ENCODE measurements at places on chromosomes 1 and 21.

DNA sequence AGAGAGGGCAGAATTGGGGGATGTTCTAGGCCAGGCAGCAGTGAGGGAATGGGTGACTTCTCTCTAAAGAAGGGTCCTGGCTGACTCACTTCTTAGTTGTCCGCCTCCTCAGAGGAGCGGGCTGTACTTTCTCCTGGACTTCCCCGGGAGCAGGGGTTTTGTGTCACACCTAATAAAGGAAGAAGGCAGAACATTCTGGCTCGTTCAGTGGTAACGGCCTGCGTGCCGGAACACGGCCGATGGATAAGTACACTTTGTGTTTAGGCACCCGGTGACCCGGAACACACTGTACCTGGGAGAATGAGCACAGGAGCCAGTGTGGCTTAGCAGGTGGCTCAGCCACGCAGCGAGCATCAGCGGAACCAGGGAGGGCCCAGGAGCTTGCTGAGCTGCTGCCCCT, 84.7 kb downstream of the FBXO2 start:
- no peak for DNase-seq

GRCh38 chr1:217919683-217920388, 288.7 kb downstream of the SPATA17 start:
- DNase-seq: no peak

- no peak for DNase-seq
Observed at GRCh38 chr1:227450489-227450888, 112.9 kb upstream of the ZNF678 start.

DNA sequence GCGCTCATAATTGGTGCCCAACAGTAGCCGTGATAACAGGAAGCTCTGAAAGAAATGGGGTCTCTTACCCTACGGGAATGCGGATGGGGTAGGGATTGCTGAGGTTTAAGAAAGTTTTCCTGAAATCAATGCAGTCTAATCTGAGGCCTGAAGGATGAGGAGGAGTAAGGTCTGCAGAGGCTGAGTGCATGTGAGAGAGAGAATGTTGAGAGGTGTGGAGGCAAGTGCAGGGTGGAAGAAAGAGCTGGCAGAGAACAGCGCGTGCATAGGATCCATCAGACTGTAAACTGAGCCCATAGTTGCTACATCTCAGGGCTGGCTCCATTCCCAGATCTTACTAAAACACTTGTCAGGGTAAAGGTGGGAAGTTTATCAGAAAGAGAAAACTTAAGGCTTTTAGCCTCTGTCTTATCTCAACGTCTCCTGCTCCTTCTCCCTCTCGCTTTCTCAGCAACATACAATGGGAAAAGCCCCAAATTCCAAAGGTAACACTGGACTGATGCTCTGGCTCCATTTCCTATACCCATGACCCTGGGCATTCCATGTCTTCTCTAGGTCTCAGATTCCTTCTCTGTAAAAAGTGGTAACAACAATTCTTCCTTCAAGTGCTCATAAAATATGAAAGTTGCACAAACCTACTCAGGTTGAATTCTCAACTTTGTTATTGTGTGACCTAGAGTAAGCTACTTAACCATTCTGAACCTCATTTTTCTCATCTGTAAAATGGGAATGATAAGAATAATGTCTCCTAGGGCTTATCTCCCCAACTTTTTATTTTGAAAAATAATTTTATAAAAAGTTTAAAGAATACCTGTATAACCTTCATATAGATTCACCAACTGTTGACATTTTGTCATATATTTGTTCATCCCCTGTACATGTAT, 75.2 kb downstream of the SH3GLB1 start:
- no peak for DNase-seq

- peak; percentile 89 for DNase-seq
Observed at GRCh38 chr1:246699095-246699735, 25.0 kb upstream of the SCCPDH start.

DNA sequence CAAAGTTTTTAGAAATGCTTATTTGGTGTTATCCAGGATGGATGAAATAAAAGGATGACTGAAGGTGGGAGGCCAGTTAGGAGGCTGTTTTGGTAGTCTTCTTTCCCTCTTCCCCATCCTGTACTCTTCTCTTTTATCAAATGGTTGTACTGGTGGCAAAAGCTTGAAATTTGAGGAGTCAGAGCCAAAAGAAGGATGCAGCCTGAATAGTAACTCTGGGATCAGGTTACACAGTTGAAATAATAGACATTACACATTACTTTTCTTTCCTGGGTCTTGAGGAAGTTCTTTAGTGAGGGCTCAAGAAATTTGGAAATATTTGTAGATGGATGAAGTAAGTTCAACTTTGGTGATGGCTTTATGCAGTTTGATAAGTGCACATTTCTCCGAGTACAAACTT, 108.6 kb downstream of the GPR52 start:
- DNase-seq: no peak

DNA sequence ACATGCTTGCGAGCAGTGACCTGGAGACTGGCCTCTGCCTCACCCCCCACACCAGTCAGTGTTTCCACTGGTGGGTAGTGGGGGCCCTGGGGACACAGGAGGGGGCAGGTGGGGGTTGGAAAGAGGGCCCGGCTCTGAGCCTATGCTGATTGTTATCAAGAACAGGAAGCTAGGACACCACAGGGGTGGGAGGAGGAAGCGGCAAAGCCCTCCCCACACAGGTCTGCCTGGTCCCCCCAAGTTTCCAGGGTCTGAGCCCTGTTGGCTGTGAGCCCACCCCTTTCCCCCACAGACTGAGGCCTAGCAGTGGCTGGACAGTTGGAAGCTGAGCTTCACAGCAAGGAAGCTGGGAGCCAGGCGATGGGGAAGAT, 1.6 kb upstream of the PTPN7 start:
- peak; percentile 56 for DNase-seq

DNA sequence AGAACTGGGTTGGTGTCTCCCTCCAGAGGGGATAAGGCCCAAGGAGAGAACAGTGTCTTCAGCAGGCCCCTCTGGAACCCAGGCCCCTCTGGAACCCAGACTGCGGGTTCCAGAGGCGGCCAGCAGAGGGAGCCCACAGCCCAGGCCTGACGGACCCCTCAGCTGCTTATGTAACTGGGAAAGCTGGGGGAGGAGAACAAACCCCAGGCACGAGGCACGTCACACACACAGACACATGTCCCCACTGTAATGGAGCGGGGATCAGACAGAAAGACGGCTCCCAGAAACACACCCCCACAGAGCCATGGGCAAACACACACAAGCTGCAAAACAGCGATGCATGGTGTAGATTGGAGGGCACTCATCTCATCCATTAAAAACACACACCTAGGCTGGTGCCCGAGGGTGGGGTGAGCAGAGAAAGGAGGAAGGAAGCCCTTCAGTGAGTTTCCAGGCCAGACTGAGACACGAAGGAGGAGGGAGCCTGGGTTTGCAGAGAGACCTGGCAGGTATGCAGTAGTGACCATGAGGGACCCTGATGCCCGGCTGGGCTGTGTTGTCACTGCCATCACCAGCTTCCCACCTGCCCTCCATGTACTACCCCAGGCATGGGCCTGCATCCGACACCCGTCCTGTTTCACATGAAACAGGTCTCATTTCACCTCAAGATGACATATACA, 2.8 kb upstream of the IGSF8 start:
- DNase-seq: peak; percentile 82

DNA sequence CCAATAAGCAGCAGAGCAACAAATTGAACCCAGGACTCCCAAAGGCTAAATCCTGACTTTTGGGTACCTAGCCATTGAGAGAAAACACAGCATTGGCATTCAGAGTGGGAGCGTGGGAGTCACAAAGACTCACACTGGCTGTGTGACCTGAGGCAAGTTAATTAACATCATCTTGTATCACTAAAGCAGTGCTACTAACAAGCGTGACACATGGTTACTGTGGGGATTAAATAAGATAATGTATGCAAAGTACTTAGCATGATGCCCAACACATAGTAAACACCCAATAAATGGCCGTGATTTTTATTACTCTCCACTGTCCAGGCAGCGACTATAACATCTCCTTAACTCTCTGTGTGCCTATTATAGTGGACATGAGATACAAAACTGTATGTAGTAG, 73.3 kb downstream of the CD34 start:
- no peak for DNase-seq

GRCh38 chr1:94094469-94095111, 26.4 kb downstream of the ABCA4 start:
- DNase-seq: no peak

- DNase-seq: no peak
Observed at GRCh38 chr21:14879458-14879857, 185.3 kb downstream of the NRIP1 start.

Data from GM20000 (cell line).